ENCODE measurements at places on chromosomes 11 and 22.

- DNase-seq: no peak
Measured at GRCh38 chr22:29275167-29275566, 7.1 kb downstream of the EWSR1 start.

DNA sequence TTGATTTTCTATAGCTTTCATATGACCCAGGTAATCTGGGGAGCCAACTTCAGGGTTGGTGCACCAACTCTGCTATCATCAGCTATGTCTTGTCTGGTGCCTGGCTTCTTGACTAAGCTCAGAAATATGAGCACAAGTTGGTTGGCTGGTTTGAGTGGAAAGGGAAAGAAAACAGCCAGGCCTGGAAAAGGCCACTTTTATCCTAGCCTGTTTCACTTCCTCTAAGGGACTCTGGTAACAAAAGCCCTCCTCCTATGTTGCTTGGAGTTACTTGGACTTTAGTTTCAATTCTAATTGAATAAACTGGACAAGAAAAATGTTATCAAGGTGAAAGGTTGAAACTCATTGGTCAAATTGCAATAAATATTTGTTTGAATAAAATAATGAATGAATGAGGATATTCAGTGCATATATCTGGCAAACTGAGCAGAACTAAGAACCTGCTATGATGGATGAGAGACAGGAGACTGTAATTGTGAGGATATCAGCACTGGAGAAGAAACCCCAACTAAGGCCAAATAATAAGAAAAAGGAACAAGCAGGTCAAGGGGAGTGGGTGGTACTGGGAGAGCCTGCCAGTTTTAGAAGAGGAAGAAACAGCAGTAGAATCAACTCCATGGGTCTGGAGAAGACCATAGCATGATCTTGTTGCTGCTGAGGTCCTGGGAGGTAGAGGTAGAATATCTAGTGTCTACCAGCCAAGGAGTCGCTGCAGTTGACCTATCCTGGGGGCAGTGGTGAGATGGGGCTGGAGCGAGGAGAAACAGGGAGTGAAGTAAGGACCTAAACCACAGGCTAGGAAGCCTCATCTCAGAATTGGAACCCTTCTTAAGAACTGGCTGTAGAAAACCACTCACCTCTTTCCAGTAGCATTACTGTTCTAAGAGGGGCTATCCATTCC is 8.2 kb downstream of the ROBO4 start:
- DNase-seq: no peak

DNA sequence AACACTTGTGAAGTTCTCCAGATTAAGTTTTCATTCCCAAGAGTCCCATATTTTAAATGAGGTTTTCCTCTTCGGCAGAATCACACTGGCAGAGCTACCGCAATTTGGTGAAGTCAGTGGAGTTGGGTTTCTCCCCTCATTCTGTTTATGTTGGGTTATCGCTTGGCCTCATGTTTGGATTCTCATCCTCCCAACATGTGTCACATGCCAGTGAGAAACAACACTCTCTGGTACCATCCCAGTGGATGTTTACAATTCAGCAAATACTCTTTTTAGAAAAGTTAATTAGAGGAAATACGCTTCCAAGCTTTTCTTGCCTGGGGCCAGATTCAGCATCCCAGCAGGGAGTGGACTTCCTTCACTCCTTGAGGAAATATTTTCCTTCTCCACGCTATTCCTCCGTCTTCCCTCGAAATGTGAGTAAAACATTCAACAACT is 2.1 kb downstream of the PAMR1 start:
- no peak for DNase-seq

GRCh38 chr11:104390651-104391050 is 226.7 kb upstream of the PDGFD start:
- DNase-seq: no peak

DNA sequence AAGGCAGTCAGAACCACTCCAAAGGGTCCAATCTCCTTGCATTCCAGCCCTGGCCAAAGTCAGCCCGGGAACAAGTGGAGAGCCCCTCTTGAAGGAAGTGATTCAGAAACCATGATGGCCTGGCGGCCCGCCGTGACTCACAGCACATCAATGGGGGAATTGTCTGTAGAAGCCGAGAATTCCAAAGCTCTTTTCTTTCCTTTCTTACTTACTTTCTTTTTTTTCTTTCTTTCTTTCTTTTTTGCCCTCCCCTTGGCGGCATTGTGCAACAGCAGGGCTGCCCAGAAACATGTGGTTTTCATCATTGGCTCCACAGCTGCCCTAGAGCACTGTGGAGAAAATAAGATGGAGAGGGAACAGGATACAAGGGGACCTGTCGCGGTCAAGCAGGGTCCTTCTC is 140.2 kb upstream of the TIMP3 start:
- peak; percentile 47 for DNase-seq

- DNase-seq: no peak
Measured at GRCh38 chr11:86874304-86875056, 74.1 kb downstream of the PRSS23 start.

- no peak for DNase-seq
Measured at GRCh38 chr11:6656936-6657335, 1.3 kb upstream of the DCHS1 start.

DNA sequence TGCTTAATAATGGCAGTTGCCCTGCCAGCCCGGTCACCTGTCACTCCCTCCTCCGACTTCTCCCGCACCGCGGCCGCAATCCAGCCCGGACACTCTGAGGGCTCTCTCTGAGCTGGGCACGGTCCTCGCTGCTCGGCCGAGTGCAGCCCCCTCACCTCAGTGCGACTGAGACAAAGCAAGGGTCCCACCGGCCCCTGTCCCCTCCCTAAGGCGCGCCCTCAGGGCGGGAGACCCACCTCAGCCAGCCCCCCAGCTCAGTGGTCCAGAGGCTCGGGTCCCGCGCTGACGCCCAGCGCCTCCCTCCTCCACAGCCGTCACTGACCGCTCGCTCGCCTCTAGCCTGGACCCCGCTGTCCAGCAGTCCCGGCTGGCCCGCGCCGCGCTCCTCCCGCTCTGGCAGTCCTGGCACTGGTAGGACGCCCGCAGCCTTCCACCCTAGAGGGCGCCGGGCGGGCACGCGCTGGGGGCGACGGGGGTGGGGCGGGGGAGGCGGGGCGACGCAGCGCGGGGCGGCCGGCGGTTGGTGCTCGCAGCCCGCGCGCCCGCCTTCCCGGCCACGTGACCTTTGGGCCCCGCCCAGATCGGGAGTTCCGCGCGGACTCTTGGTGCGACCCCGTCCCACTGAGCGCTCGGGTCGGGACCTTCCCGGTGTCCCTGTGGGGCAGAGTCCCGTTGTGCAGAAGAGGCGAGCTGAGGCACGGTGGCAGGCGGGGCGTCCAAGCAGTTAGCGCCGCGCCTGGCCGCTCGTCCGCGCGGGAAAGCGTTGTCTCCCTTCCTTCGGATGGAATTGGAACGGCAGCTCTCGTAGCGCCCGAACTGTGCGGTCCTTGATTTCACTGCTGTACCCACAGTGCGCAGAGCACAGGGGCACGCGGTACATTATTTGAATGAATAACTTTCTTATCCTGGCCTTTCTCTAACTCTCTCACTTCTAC is 7.8 kb upstream of the L3MBTL2 start:
- peak; percentile 26 for DNase-seq

GRCh38 chr22:17753401-17753989 is 20.8 kb downstream of the BID start:
- no peak for DNase-seq

GRCh38 chr11:128244871-128245270 is 342.5 kb downstream of the ETS1 start:
- DNase-seq: no peak

DNA sequence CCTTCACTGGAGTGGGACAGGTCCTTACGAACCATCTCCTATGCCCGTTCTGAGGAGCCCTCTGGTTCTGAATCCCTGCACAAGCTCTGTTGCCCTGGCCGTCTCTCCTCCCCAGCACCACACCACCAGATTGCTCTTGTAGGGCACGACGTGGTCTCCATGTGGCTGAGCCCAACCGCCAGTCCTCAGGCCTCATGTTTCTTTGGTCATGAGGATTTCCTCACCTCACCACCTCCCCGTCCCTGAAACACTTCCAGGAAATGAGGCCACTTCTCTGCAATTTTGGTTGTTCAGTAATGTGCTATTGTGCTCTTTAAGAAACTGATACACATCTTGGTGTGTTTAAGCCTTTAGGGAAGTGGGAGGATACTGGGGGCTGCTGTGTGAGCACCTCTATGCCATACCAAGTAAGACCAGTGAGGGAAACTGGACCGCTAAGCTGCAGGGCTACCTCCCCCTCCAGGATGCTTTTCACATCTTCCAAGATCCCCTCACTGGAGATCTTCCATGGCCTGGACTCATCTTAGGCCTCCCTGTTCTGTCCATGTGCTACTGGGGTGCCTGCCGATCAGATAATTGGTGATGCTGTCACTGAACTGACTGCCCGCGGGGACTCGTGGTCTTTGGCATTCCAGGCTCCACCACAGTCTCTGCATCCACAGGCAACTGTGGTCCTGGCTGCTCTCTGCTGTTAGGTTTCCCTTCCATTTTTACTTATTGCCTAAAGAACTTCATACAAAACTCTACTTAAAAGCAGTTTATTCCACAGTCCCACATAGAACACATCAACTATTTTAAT is 21.9 kb downstream of the DRICH1 start:
- DNase-seq: no peak

DNA sequence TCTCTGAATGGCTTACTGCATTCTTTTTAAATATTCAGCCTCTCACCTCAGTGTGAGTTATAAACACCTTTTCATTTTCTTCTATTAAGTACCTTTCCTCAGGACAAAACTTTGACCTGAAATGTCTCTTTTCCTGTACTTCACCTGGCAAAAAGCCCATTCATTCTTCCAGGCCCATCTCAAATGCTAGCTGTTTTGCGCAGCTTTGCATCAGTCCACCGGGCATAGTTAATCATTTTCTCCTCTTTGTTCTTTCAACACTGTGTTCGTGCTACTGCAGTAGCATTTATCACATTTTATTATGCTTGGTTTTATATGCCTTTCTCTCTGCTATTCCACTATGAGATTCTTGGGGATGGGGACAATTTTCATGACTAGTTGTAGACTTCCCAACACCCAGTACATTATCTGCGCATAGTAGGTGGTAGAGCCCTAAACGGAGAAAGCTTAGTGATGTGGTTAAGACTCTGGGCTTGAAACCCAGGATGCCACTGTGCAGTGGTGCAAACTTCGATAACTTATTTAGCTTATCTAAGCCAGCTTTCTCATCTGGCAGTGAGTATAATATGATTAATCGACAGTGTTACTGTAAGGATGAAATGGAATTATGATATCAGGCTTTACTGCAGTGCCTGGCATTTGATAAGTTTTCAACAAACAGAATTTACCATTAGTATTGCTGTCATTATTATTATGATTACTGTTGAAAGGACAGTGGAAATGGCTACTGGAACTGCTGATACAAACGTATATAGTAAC is 695.7 kb downstream of the NELL1 start:
- no peak for DNase-seq

DNA sequence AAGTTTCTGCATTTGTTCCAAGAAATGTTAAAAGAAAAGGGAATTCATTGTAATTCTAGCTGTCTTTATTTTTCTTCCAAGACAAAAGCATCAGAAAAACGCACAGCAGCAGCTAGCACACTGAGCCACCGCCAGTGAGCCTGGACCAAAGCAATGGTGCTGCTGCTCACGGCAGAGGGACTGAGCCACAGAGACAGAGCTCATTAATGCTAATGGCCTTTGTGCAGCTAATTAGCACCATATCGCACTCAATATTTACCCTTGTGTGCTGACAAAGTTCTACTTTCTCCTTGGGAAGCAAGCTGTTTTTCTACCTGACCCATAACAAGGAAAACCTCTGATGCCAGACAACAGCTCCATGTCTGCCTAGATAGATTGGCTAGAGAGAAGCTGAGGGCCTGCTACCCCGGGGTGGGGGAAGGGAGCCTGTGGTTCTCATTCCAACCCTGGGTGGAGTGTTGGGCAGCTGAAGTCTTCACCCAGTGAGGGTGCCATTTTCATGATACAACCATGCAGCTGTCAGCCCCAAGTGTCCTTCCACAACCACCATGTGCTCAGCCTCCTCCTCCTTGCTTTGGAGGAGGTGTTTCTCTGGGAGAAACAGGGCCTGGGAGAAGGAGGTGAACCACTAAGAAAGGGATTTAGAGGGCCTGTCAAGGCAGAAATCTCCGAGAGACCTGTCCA is 131.1 kb upstream of the NCAM1 start:
- DNase-seq: no peak

DNA sequence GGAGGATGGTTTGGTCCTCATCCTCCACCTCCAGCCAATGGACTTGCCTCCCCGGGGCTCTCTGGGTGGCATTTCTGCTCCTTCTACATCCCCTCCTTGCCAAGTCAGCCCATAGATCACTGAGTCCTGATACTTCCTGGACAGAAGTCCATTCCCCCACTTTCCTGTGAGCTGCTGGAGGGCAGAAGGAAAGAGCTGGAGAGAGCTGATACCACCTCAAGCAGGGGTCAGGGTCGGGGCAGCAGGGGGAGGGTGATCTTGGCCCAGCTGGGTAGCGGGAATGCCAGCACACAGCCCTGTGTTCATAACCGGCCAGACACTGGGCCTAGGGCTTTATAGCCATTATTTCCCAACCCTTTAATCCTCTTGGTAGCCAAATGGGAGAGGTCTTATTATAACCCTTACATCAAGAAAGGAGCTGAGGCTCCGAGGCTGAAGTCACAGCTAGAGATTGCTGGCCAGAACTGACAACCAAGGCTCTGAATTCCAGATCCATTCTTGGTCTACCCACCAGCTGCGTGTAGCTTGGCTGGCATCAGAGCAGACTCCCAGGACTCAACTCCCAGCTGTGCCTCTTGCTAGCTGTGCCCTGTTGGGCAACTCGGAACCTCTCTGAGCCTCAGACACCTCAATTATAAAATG is 39.9 kb downstream of the CD6 start:
- no peak for DNase-seq

GRCh38 chr11:66878474-66878873 is 21.6 kb downstream of the LRFN4 start:
- no peak for DNase-seq

DNA sequence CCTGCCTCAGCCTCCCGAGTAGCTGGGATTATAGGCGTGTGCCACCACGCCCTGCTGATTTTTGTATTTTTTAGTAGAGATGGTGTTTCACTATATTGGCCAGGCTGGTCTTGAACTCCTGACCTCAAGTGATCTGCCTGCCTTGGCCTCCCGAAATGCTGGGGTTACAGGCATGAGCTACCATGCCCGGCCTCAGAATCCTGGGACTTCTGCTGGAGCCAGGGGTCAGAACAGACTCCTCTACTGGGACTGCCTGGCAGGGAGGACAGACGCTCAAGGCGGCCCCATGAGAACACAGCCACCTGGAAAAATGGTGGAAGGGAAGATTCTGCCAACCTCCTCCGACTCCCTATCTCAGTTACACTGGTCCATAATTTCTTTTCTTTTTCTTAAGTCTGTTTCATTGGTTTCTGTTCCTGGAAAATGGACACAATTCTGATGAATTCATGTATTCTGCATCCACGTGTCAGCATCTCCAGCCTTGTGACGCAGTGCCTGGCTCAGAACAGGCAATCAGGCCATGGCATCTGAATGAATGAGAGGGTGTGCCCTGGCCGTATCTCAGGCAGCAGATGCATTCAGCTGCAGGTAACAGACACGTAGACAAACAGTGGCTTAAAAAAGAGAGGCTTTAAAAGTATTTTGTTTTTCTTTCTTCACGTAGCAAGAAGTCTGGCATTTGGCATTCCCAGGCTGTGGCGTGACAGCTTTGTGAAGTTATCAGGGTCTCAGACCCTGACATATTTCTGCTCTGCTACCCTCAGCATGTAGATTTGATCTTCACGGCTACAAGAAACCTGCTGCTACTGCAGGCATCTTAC is 4.8 kb downstream of the SMIM38 start:
- DNase-seq: no peak

GRCh38 chr11:130783323-130783722 is 133.0 kb downstream of the SNX19 start:
- DNase-seq: no peak

Data from HS-5 (cell line).